RKO (cell line): ENCODE measurements at places on chromosomes 4 and X.

DNA sequence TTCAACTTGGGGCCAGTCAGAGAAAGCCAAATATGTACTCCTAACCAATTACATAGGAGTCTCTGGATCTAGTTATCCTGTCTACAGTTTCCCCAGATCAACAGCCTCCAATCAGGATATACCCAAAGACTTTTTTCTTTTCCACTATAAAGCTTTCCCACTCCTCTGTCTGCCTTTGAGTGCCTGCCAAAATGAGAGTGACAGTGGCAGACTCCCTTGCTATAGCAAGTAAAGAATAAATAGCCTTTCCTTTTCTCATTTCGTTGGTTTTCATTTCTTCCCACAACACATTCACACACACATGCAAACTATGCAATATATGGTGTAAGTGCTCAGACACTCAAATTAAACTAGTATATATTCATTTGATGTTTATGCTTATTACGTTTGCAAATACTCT, 302.4 kb upstream of the TACR3 start:
- no peak for DNase-seq

DNA sequence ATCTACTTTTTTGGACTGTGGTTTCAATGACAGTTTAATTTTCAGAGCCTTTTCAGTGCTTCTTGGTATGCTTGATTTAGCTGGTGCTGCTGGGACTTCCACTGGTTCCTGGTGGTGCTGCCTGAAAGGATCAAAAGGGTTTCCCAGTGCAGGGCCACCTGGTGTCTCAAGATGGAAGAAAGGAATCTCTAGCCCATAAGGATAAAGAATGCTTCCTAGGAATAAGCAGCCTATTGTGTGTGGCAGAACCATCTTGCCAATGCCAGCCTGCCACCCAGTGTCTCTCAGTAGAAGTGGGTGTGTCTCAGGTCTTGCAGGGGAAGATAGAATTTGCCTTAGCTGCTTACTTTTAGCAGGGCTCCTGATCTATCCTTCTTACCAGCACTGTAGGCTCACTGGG, 15.0 kb upstream of the RAI2 start:
- no peak for DNase-seq

DNA sequence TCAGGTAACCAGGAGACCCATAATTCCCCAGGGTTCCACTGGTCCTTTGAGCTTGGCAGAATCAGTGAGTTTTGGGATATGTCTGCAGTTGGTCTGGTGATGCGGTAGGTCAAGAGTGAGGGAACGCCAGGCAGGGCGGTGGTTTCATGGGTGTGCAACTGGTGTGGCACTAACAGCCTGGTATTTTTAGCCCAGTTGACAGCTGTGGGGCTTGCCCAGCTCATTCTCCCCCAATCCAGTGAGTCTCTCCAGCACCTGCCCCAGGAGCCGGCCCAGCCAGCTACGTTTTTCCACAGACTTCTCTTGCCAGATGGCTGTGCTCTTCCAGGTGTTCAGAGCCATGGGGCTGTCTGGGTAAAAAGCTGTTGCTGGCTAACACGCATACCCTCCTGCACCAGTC, 1019.9 kb downstream of the CCSER1 start:
- no peak for DNase-seq

DNA sequence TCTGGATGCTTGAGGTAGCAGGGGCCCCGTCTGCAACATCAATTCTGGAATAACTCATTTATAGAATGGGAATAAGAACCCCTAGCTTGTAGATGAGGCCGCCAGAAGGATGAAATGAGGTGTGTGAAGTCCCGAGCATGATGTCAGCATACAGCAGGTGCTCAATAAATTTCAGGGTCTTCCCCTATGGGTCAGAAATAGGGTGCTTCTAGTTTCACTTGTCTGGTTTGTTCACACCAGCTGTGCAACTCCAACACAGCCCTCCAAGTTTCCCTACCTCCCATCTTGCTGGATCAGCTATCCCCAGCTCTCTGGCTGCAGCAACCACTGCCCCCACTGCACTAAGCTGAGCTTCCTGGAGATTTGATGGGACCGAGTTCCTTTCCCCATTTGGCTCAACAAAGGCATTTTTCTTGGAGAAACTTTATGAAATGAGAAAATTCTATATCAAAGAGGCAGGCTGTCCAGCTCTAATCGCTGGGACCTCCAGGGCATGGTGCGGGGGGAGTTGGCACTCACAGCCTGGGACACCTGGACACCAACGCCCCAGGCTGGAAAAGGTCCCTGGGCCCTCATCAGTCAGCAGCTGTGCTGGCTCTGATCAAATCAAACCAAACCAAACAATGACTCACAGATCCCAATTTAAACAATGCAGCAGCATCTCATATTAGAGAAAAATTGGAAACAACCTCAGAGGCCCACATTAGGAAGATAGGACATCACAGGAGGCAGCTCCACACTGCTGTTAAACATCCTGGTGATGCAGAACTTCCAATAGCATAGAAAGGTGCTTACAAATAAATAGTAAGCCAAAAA, 13.3 kb downstream of the SLC2A9 start:
- no peak for DNase-seq

- no peak for DNase-seq
Observed at GRCh38 chr4:187666697-187667494, 328.7 kb upstream of the ZFP42 start.

DNA sequence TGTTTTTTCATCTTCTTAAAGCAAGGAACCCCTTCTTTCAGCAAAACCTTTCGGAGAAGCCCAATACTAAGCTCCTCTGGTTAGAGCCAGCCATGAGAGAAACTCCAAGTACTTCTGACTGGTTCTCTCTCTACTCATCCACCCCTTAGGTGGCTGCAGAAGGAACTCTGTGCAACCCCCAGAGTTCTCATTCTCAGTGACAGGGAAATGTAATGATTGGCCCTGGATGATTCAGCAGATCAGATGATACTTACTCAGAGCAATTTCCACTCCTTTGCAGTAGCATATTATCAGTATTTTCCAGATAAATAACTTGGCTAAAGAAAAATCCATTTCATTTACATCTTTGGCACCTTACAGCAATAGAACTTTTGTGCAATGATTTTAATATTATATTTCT, 3.2 kb downstream of the SPP1 start:
- DNase-seq = peak; percentile 28

GRCh38 chrX:107713203-107713542, 62.4 kb downstream of the TSC22D3 start:
- no peak for DNase-seq

DNA sequence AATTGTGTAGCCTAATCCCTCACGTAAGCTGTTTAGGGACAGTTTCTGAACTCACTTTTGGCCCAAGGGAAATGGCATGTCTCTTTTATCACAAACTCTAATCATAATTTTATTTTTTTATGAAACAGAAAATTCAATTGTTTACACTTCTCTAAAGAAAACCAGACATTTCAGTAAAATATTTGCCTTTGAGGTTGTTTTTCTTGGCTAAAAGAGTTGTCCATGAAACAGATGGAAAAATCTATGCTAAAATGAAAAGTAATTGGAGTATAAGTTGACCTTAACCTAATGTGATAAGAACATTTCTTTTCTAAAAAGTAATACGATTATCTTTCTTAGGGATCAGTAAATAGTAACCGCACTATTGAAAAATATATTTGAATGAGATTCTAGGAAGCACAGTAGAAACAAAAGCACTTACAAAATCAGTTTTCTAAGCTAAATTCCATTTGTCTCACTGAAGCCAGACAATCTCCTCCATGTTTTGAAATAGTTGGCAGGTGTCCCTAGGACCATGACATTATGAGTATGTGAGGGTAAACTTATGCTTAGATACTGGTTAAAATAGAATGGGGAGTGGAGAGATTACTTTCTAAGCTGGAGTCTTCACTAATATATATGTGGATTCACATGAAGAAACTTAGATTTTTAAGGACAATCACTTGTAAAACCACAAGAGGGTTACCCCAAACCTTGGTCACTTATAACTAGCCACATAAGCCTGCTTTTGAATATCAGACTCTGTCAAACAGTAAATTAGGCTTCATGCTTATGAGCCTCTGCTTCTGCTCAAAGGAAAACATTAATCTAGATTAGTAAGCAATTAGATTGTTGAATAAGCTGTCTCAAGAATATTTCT, 20.1 kb upstream of the TET2 start:
- DNase-seq = no peak

GRCh38 chr4:109046471-109047201, 255.8 kb downstream of the COL25A1 start:
- no peak for DNase-seq

DNA sequence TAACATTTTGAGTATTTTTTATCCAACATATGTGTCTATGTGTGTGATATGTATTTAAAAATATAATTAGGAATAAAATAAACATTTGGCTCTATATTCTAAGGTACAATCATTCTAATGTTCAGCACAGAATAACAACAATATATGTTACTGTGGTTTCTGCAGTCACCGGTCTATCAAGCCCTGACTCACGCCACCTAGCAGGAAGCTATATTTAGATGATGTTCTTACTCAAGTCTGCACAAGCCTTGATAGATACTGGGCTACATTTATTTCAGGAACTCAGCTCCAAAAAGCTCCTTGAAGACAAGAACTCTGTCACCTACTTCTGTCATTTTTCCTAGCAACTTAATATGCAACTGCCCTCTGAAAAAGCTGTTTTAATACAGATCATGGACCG, 152.0 kb upstream of the FTHL17 start:
- DNase-seq = peak; percentile 27
